ELF-1 (cell line): ENCODE measurements at places on chromosomes 2 and 18.
A peak's percentile ranks its signal among the peaks of the same experiment; 100 is the strongest.

DNA sequence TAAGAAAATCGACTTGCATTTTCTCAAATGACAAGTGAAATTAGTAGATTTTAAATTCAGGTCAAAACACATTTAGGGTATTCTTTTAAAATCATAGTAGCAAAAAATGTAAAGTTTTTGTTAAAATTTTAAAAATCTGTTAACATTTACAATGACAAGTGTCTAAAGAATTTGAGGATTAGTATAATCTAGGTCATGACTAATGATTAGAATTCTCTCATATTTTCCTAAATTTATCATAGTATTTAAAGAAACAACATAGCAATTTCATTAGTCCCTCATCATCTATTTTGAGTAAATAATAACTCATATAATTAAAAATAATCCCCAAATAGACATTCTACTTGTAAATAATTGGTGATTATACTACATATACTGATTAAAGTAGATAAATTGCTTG lies 23.6 kb downstream of the THUMPD2 start:
- DNase-seq, result no peak

- no peak for DNase-seq
These were observed at the start of gene CCDC102B for GRCh38 chr18:68797871-68798270. Gene CCDC102B (plus strand): TSS chr18:68798080. CDS start chr18:68836764, 38,684 bp downstream.

- DNase-seq, result no peak
These were observed 25.2 kb downstream of the CAB39 start for GRCh38 chr2:230737791-230738226.

GRCh38 chr2:137118140-137118539 lies 352.8 kb downstream of the THSD7B start:
- no peak for DNase-seq

DNA sequence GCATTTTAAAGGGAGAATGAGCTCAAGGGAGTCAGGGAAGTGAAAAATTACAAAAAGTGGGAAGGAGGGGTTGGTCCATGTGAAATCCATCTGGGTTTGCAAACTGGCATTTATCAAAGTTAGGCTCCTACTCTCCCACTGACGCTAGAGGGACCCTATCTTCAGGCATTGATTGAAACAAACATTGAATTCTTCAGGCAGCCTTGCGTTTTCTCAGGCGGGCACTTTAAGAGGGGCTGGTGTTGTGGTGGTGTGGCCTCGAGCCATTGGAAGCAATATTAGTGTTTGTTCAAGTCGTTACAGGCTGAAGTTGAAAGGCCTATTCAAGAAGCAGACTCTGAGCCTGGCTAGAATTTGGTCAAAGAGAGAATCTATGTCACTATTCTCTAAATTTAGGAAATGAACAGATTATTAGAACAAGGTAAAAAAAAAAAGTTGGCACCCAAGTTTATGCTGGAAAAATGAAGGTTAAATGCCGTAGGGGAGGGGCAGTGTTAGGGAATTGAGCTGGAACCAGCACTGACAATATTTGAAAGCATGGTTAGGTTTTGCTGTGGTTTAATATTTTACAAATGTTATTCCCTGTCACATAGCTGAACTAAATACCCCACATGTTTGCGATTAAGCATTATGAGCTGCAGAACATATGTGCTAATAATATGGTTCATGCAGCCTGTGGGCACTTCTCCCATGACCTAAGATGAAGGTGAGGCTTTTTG lies 36.8 kb downstream of the STON1 start:
- DNase-seq, result peak; percentile 51

- DNase-seq, result no peak
These were observed 31.0 kb downstream of the CELF4 start for GRCh38 chr18:37534627-37535026.

GRCh38 chr2:190843890-190844699 lies 36.5 kb upstream of the GLS start:
- DNase-seq, result no peak

GRCh38 chr18:48629730-48630324 lies 91.0 kb downstream of the CTIF start:
- DNase-seq, result no peak

GRCh38 chr2:96528006-96528699 lies 8.4 kb upstream of the ARID5A start:
- no peak for DNase-seq

GRCh38 chr2:11227595-11227994 lies 72.3 kb downstream of the SLC66A3 start:
- DNase-seq, result no peak
